Epithelial cell of proximal tubule (primary cell): ENCODE measurements at places on chromosomes 2 and 18. TPM values are rescaled to one million over a fixed set of nuclear protein-coding genes. Genes with fewer than 3 reads are reported as not detected.
A peak's percentile ranks its signal among the peaks of the same experiment; 100 is the strongest.

- DNase-seq: no peak
Measured at GRCh38 chr2:27080603-27080936, 2.2 kb downstream of the EMILIN1 start.

DNA sequence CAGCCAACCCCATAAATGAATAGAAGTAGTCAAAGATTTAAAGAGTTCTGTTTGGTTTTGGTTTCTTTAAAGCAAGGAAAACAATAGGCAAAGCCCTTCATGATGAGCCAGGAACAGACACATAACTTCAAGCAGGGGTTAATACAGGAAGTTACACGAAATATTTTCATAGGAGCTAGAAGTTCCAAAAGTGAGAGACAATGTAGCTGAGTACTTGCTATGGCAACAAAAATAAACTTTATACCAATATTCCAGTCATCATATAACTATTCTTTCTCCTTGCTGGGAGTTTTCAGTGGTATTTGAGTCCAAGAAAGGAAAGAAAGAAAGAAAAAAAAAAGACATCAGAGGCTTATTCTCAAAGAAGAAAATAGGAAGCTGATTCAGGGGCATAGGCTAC, 56.2 kb downstream of the COBLL1 start:
- DNase-seq: no peak

DNA sequence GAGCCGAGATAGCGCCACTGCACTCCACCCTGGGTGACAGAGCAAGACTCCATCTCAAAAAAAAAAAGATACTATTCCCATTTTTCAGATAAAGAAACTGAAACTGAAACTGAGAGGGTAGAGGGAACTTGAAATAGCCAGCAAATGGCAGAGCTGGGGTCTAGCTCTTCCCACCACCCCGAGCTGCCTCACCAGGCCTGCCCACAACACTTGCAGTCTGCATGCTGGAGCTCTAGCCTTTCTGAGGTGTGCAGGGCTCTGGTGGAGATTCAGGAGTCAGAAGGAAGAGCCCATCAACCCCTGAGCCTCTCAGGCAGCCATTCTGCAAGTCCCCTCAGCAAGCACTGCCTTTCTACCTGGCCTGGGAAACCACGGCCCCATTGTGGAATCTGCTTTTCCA, 14.3 kb downstream of the EDAR start:
- DNase-seq: no peak

HADHA gene
- total RNA-seq: 89.0 and 105 TPM in 2 replicates

TXNDC2 gene
- not detected in 2 replicates for total RNA-seq

GRCh38 chr2:169761251-169761969, 27.8 kb downstream of the KLHL23 start:
- DNase-seq: peak; percentile 42
